Activated naive CD8-positive, alpha-beta T cell treated with anti-CD3 and anti-CD28 coated beads for 36 hours (primary cell): ENCODE measurements at places on chromosomes 5 and 9. TPM values are rescaled to one million over a fixed set of nuclear protein-coding genes. Genes with fewer than 3 reads are reported as not detected.

The PAPPA gene
- not detected for total RNA-seq

The LTC4S gene
- total RNA-seq = 0.29 TPM

The TAF1L gene
- total RNA-seq = 0.04 TPM

The ADAMTSL2 gene
- total RNA-seq = 0.34 TPM

DNA sequence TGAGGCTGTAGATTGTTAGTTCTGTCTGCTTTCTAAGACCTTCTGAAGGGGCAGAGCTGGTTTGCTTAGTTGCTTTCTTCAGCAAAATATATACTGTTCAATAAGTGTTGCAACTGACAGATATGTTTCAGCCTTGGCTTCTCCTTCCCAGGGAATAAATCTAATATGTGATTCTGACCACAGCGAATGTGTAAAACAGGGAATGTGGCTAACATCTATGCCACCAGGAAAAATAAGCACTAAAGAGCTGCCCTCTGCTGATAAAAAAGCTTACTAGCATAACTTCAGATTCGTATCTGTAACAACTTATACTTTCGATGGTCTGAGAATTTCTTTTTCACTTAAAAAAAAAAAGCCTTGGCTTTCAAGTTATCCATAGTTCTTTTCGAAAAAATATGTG, 13.0 kb upstream of the OSMR start:
- DNase-seq = no peak

- no peak for DNase-seq
Observed at GRCh38 chr9:100589582-100589981, 11.7 kb downstream of the CAVIN4 start.
